ENCODE measurements at places on chromosomes 12 and 14.

DNA sequence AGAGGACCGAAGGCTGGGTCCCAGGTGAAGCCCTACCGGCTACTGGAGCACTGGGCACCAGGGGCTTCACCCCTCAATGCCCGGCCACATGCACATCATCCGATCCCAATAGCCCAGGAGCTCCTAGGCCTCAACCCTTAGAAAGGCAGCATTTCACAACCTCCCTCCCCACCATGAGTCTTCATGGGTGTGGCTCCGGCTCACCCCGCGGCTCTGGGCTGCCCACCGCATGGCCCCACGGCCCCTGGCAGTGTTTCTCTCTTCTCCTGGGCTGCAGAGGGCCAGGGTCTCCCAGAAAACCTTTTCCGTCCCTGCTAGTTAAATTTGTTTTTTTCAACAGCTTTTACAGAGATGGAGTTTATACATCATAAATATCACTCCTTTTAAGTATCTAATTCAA lies 28.6 kb upstream of the DLK1 start:
- DNase-seq: no peak

GRCh38 chr14:22646570-22647254 lies 2.6 kb upstream of the OR6J1 start:
- DNase-seq: no peak

- no peak for DNase-seq
Measured at GRCh38 chr12:69698054-69698453, 1.0 kb downstream of the BEST3 start.

GRCh38 chr14:105582639-105583038 lies 56.3 kb downstream of the TMEM121 start:
- DNase-seq: no peak

DNA sequence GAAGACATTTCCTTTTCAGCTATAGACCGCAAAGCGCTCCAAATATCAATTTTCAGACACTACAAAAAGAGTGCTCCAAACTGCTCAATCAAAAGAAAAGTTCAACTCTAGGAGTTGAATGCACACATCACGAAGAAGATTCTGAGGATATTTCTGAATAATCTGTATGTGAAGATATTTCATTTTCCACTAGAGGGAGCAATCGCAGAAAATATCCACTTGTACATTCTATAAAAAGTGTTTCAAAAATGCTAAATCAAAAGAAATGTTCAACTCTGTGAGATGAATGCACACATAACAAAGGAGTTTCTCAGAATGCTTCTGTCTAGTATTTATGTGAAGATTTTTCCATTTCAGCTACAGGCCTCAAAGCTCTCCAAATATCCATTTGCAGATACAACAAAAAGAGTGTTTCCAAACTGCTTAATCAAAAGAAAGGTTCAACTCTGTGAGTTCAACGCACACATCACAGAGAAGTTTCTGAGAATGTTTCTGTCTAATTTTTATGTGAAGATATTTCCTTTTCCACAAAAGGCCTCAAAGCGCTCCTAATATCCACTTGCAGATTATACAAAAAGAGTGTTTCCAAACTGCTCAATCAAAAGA lies 643.8 kb upstream of the ALG10B start:
- no peak for DNase-seq

DNA sequence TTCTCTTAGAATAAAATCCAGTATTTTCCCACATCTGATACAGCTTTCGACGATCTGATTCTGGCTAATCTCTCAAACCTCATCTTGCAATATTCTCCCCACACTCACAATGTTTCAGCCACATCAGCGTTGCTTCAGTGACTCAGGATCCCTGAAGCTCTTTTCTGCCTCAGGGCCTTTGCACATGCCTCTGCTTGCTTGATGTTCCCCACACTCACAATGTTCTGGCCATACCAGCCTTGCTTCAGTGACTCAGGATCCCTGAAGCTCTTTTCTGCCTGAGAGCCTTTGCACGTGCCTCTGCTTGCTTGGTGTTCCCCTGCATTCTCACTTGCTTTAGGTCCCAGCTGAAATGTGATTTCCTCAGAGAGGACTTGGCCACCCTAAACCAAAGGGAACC lies 2.6 kb downstream of the C12orf42 start:
- no peak for DNase-seq

GRCh38 chr14:99189201-99189801 lies 82.7 kb downstream of the BCL11B start:
- no peak for DNase-seq

DNA sequence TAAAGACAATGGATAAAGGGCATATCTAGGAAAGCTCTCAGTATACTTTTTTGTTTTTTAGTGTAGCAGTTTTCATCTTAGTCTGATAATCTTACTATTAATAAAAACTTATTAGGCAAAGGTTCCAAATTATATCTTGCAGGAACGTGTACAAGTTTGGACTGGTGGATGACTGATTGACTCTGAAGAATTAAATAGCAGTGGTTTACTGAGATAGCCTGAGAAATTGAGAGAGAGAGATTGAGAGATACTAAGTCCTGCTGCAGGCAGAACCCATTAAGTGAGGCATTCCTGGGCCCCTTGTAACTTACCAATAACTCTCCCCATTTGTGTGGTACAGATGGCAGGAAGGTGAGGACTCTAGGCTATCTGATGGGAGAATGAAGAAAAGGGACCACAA lies 80.2 kb upstream of the SLC38A2 start:
- no peak for DNase-seq

GRCh38 chr14:50335389-50335788 lies 23.3 kb downstream of the DMAC2L start:
- DNase-seq: no peak

DNA sequence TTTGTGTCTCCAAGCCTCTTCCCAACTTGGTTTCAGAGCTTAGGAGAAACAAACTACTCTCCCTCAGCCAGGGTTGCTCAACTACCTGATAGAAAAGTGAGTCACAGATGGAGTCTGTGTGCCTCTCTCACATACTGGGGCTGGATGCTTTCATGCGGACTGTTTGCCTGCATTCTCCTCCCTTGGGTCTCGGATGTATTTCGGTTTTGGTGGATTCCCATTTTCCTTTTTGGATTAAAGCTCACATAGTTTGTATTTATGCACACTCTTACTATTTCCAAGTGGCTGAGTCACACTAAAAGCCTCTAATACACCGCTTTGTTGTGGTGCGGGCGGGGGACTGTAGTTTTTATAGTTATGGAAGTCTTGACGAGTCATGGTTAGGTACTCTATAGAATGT lies 505.4 kb downstream of the LRFN5 start:
- no peak for DNase-seq

GRCh38 chr12:64538121-64538520 lies 72.2 kb upstream of the RASSF3 start:
- no peak for DNase-seq

DNA sequence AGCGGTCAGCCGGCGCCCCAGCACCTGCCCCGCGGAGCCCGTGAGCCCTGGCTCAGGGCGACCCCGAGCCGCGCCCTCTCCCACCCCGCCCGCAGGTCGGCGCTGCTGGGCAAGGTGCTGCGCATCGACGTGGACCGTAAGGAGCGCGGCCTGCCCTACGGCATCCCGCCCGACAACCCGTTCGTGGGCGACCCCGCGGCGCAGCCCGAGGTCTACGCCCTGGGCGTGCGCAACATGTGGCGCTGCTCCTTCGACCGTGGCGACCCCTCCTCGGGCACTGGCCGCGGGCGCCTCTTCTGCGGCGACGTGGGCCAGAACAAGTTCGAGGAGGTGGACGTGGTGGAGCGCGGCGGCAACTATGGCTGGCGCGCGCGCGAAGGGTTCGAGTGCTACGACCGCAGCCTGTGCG lies 14.4 kb downstream of the HHIPL1 start:
- DNase-seq: no peak

- no peak for DNase-seq
Measured at GRCh38 chr14:95840094-95840700, 36.4 kb upstream of the TUNAR start.

DNA sequence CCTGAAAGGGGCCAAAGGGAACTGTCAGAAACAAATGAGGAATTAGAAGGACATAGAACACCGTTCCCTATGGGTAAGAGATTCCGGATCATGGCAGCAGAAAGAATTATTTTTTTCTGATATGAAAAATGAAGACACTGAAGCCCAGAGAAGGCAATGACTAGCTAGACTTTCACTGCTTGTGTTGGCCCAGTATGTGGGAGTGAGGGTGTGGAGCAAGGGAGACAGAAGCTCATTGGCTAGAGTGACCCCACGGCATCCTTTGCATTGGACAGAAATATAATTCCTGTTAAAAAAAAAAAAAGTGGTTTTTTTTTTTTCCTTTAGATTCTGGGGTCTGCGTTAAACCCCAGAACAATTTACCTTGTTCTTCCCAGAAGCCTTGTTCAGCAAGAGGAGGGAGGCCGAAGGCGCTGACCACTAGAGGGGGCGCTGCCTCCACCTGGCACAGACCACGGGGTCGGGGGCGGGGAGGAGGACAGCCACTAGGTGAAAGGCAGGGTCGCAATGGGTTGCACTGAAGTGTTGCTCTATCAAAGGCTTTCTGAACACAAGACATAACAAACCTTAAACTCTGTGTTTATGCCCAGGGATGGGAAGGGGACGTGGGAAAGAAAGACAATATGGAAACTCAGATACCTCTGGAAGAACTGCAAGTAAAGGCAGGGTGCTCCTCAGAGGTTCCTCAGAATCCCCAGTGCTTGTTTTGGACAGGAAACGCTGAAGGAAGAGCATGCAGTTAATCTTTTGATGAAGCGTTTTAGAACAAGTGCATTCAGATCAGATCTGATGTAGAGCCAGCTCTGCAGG lies 156.8 kb downstream of the KCNA5 start:
- DNase-seq: no peak

DNA sequence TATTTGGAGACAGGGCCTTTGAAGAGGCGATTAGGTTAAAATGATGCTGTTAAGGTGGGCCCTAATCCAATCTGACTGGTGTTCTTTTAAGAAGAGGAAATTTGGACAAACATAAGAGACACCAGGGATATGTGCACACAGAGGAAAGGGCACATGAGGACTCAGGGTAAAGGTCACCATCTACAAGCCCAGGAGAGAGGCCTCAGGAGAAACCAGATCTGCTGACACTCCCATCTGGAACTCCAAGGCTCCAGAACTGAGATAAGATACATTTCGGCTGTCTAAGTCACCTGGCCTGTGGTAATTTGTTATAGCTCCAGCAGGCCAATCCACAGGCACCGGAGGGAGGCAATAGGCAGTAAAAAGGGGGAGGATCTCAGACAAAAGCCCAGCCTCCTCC lies 48.6 kb downstream of the KICS2 start:
- DNase-seq: no peak

DNA sequence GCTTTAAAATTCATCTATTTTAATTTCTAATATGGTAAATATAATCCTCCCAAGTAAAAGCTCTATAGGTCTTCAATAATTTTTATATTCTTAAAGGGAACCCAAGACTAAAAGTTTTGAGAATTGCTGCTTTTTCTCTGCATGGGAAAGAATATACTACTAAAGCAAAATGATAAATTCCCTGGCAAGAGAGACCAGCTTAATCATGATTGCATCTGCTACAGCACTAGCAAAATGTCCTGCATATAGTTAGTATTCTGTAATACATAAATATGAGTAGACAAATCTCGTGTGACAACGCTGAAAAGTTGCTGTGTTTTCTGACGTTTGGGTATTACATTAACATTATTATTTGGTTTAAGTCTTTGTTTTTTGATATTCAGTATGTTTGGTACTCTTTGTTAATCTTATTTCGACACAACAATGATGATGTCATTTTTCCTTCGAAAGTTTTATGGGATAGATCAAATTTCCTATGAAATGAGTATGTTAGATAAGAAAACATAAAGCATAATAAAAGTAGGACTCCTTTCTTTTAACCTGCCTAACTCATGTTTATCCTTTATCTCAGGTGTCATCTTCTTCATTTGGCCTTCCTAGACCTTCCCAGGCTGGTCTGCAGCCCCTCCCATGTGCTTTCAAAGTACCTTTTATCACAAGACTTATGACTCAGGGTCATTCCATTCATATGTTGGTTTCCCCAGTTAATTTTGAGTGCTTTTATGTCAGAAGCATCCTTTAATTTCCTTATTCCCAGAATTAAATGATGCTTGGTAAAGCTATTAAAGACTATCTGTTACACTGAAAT lies 321.9 kb downstream of the RAD51B start:
- DNase-seq: no peak

DNA sequence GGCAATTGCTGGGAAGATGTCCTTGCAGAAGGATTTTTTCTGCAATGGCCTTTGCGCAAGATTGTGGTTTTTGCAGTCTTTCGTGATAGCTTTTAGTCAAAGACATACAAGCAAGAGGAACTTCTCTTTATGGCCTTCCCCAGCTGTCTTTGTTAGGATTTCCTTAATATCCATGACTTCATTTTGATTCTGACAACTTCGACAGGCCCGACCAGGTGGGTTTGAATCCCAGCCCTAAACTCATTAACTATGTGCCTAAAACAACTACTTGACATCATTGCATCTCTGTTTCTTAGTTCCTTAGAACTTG lies 13.3 kb upstream of the VRK1 start:
- no peak for DNase-seq

GRCh38 chr14:104856157-104856868 lies 8.8 kb upstream of the CEP170B start:
- no peak for DNase-seq

DNA sequence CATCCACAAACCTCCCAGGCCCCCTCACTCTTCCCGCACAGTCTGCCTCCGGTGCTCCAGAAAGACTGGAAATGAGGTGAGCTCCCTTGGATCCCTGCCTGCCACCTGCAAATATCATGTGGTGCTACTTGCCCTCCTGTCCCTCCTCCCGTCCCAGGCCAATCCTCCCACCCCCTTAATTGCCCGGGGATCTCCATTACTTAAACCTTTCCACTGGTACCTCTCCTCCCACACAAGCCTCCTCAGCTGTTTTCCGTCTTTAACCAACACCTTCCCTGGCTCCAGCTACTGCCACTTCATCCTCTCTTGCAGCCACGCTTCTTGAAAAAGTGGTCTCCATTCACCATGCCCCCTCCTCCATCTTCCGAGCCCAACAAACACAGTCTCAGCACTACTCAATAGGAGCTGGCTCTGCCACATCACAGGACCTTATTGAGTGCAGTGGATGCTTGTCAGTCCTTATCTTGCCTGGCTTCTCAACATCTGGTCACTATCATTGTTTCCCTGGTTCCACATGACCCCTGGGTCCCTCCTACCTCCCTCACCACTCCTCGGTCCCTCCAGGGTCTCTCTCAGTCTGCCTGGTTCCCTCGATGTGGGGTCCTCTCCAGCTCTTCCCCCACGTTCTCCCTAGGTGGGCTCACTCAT lies 11.5 kb downstream of the FAIM2 start:
- DNase-seq: no peak

DNA sequence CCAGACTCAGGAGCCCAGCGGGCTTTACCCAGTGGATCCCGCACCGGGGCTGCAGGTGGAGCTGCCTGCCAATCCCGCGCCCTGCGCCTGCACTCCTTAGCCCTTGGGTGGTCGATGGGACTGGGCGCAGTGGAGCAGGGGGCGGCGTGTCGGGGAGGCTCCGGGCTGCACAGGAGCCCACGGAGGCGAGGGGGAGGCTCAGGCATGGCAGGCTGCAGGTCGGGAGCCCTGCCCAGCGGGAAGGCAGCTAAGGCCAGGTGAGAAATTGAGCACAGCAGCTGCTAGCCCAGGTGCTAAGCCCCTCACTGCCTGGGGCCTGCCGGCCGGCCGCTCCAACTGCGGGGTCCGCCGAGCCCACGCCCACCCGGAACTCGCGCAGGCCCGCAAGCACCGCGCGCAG lies 50.1 kb downstream of the RMST start:
- no peak for DNase-seq
